ENCODE measurements at places on chromosomes 2 and 18. TPM values are rescaled to one million over a fixed set of nuclear protein-coding genes. Genes with fewer than 3 reads are reported as not detected.
A peak's percentile ranks its signal among the peaks of the same experiment; 100 is the strongest.

Gene GULP1
- not detected for total RNA-seq

Gene STARD6
- total RNA-seq: 0.46 TPM

DNA sequence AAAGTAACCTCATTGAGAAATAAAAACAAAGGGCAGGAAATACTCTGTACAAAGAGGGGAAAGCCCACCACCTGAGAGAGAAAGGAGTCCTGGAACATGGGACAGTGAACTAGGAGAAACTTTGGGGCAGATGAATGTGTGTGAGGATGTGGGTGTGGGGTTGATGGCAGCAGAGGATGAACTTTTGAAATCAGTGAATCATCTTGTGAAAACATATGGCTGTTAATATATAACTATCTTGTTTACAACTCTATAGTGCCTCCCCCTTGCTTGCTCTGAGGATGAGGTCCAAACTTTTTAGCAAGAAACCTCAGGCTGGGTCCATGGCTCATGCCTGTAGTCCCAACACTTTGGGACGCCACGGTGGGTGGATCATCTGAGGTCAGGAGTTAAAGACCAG is 171.8 kb upstream of the LHCGR start:
- no peak overlapping the region for H3K4me3 ChIP-seq
- no peaks in the 10 kb centered on the region for H3K4me1 ChIP-seq
- H3K27ac ChIP-seq: no peak overlapping the region
- H3K36me3 ChIP-seq: no peaks in the 10 kb centered on the region

DNA sequence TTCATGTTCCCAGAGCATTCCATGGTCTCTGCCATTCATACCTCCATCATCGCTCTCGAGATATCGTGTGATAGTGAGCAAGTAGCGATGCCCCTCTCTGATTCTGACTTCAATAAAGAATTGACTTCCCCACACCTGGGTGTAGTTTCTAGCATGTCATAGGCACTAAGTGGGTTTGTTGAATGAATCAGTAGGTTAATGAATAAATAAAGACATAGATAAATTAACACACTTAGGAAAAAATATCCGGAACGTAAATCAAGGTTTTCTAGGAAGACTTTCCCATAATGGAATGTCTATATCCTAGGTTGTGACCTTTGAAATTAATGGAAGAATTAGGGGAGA is 159.1 kb downstream of the DOCK10 start:
- DNase-seq: no peak
- H3K27me3 ChIP-seq: no peaks in the 10 kb centered on the region
- H3K4me3 ChIP-seq: no peak overlapping the region
- H3K27ac ChIP-seq: no peak overlapping the region

- H3K36me3 ChIP-seq: no peaks in the 10 kb centered on the region
- H3K27ac ChIP-seq: no peak overlapping the region
- H3K27me3 ChIP-seq: peaks cover 36% of the 10 kb centered on the region
- DNase-seq: no peak
- H3K4me1 ChIP-seq: peaks cover 12% of the 10 kb centered on the region
- no peak overlapping the region for H3K4me3 ChIP-seq
Measured at GRCh38 chr2:219493086-219493485, 5.6 kb upstream of the GMPPA start.

- no peaks in the 10 kb centered on the region for H3K36me3 ChIP-seq
- DNase-seq: no peak
- H3K4me1 ChIP-seq: peaks cover 29% of the 10 kb centered on the region
Measured at GRCh38 chr2:20052861-20053281, 1.4 kb upstream of the LAPTM4A start.

DNA sequence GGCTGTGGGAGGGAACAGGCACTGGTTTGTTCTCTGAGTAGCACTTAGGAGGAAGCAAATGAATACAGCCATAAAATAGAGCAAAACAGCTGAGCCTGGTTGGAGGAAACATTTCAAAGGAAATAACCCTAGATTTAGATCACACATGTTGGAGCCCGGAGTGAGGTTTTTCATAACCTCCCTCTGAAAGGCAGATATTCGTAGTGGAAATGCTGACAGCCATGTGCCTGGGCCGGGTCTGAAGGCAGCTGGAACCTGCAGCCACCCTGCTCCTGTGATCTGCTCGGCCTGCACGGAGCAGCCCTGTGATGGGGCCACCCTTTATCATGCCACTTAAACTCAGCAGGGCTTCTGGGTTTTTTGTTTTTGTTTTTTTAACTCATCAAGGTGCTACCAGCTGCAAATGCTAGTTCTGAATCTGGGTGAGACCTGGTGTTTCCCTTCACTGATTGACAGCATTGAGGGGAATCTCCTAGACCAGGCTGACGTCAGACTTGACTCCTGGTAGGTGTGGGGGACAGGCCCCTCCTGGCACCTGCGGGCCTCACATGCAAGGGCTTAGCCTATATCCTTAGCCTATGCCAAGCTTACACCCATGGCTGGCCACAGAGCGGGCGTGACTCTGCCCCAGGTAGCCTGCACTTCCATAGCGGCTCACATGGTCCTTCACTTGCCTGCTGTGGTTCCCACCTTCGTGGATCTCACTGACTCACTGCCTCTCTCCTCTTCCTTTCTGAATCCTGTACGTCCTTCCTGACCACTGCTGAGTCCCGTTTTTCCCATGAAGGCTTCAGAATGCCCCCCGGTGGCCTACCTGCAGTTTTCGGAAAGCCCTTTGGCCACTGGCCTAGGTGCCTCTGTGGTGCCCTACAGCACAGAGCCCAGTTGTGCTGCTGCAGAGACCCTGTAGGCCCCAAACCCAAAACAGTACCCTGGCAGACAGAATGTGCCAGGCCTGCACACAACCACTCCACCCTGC is 217.3 kb downstream of the SEPTIN10 start:
- H3K4me1 ChIP-seq: no peaks in the 10 kb centered on the region
- no peak for DNase-seq
- no peaks in the 10 kb centered on the region for H3K36me3 ChIP-seq
- H3K27me3 ChIP-seq: no peaks in the 10 kb centered on the region
- no peak overlapping the region for H3K27ac ChIP-seq
- no peak overlapping the region for H3K4me3 ChIP-seq

GRCh38 chr18:22624176-22624575 is 206.5 kb upstream of the CTAGE1 start:
- H3K27ac ChIP-seq: no peak overlapping the region
- no peaks in the 10 kb centered on the region for H3K4me1 ChIP-seq
- no peak for DNase-seq
- no peak overlapping the region for H3K4me3 ChIP-seq
- H3K36me3 ChIP-seq: no peaks in the 10 kb centered on the region

DNA sequence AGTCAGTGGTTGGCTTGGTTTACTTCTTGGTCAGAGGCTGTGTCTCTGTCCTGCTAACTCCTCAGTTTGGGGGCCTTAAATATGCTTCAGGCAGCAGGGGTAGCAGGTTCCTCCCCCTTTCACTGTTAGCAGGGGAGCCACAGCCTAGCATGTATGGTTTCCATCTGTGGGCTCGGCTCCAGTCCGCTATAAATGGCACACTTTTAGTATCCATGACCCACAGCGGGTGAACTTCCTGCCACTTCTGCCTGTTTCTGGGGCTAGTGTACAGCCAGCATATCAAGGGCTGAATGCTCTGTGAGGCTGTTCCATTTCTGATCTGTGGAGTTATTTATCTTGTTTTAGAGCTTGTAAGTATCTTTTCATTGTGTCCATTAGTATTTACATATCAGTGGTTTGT is 58.3 kb downstream of the MRPL33 start:
- H3K27ac ChIP-seq: no peak overlapping the region
- H3K4me1 ChIP-seq: no peaks in the 10 kb centered on the region
- H3K27me3 ChIP-seq: no peaks in the 10 kb centered on the region
- no peak overlapping the region for H3K4me3 ChIP-seq
- no peak for DNase-seq
- H3K36me3 ChIP-seq: no peaks in the 10 kb centered on the region

- H3K4me1 ChIP-seq: no peaks in the 10 kb centered on the region
- DNase-seq: no peak
- no peak overlapping the region for H3K27ac ChIP-seq
- H3K27me3 ChIP-seq: peaks cover 5% of the 10 kb centered on the region
- no peaks in the 10 kb centered on the region for H3K36me3 ChIP-seq
Measured at GRCh38 chr2:126890136-126890510, 8.6 kb upstream of the TEX51 start.

DNA sequence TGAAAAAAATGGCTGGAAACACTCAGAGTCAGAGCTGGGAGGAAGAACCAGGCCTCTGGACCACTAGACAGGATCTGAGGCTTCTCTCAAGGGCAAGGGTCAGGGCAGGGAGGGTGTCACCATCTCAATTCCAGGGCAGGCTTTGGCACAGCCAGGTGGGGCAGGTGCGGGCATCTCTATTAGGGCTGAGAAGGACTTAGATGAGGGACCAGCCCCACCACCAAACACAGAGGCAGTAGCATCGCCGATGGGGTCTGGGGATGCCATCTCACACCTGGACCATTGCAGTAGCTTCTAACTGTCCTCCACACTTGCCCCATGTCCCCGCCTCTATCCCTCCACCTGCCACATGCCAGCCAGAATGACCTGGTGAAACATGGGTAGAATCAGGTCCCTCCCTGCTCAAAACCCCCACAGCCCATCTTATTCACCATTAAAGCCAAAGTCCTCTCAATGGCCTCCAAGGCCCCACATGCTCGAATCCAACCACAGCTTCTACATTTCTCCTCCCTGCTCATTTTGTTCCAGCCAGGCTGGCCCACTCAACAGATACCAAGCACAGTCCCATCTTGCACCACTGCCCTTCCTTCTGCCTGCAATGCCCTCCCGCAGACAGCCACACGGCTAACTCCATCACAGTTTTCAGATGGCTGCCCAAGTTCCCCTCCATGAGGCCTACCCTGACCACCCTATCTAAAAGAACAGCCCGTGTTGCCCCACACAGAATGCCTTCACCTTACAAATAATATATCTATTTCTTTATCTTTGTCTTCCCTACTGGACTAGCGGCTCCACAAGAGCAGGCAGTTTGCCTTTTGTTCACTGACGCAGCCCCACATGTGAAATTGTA is 177.4 kb downstream of the SMAD2 start:
- DNase-seq: no peak
- H3K4me1 ChIP-seq: peaks cover 7% of the 10 kb centered on the region
- peaks cover 7% of the 10 kb centered on the region for H3K27me3 ChIP-seq
- H3K4me3 ChIP-seq: no peak overlapping the region

DNA sequence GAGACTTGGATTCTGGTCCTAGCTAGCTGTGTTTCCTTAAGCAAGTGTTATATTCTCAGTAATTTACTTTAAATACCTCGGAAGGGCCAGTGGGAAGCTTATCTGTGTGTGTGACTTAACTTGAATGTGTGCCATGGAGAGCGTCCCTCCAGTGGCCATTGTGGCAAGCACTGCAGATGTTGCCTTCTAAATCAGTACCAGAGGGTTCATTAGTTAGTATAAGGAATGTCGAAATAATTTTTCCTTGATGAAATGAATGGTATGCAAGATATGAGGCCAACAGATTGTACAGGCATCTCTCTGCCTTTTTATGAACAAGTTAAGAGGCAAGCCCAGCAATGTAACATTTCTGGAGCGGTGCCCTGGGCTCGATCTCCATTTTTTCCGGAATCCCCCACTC is 52.0 kb downstream of the FBXO36 start:
- no peaks in the 10 kb centered on the region for H3K27me3 ChIP-seq
- H3K4me1 ChIP-seq: no peaks in the 10 kb centered on the region
- DNase-seq: no peak

DNA sequence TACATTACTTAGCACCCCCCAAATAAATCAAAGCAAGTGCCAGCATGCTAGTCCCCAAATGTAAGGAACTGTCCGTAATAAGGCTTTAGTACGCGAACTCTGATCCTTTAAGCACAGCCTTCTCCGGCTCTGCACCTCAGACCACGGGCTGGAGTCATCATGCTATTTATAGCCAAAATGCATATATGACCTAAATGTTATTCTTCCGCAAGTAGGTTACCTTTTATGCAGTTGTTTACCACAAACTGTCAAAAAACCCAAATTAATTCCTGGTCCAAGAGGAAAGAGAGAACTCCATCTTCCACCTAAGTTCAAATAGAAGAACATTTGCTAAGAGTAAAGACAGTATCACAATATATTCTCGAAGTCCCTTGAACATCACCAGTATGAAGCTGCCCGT is 42.7 kb downstream of the ZNF516 start:
- H3K4me1 ChIP-seq: peaks cover 15% of the 10 kb centered on the region
- H3K36me3 ChIP-seq: no peaks in the 10 kb centered on the region
- no peak overlapping the region for H3K27ac ChIP-seq
- DNase-seq: no peak
- H3K4me3 ChIP-seq: no peak overlapping the region
- H3K27me3 ChIP-seq: no peaks in the 10 kb centered on the region

DNA sequence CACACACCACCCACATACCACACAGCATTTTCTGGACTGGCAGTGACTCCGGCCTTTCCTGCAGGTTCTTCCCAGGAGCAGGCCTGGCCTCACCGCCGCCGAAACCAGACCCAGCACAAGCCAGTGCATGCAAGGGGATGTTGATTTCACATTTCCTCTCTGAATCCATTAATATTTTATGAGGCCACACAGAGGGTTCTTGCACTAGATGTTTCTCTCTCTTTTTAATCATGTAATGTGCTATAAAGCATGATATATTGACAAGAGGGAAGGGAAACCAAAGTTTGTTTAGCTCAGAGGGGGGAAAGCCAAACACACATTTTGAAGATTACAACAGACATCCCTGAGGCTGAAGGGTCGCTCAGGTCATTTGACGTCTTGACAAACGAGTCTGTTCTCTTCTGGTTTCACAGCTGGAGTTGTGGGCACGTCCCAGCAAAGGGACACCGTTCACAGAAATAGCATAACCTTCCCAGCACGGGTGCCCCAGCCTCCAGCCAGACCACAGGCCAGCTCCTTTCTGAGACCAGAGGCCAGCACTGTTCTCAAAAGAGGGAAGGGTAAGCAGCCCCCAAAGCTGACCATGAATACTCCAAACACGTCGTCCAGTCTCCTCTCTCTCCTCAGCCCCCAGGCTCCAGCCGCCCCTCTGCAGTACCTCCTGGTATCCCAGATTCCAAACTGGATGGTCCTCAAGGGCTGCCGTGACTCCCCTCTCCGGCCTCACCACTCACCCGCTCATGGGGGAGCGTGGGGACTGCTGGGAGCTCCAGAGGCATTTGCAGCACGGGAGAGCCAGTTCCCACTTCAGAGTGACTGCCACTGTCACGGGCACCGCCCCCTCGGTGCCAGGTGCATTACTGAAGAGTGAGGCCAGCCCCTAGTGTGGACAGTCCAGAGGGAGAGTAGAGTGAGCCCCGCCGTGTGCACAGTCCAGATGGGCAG is 340.3 kb upstream of the SALL3 start:
- H3K36me3 ChIP-seq: no peaks in the 10 kb centered on the region
- no peak for DNase-seq
- no peaks in the 10 kb centered on the region for H3K27me3 ChIP-seq

GRCh38 chr18:54023471-54023870 is 201.0 kb downstream of the MBD2 start:
- no peak for DNase-seq
- H3K4me3 ChIP-seq: no peak overlapping the region
- no peak overlapping the region for H3K27ac ChIP-seq

GRCh38 chr18:35289727-35290093 is 319 bp downstream of the ZSCAN30 start:
- no peak for DNase-seq
- no peaks in the 10 kb centered on the region for H3K27me3 ChIP-seq
- H3K4me1 ChIP-seq: peaks cover 25% of the 10 kb centered on the region
- no peaks in the 10 kb centered on the region for H3K36me3 ChIP-seq
- peak overlapping the region; percentile 88 for H3K27ac ChIP-seq

Data from CD8-positive, alpha-beta memory T cell (primary cell).